ENCODE measurements at places on chromosomes 3 and 15.

GRCh38 chr3:45020534-45020933 lies 5.6 kb upstream of the CLEC3B start:
- DNase-seq = peak; percentile 18

DNA sequence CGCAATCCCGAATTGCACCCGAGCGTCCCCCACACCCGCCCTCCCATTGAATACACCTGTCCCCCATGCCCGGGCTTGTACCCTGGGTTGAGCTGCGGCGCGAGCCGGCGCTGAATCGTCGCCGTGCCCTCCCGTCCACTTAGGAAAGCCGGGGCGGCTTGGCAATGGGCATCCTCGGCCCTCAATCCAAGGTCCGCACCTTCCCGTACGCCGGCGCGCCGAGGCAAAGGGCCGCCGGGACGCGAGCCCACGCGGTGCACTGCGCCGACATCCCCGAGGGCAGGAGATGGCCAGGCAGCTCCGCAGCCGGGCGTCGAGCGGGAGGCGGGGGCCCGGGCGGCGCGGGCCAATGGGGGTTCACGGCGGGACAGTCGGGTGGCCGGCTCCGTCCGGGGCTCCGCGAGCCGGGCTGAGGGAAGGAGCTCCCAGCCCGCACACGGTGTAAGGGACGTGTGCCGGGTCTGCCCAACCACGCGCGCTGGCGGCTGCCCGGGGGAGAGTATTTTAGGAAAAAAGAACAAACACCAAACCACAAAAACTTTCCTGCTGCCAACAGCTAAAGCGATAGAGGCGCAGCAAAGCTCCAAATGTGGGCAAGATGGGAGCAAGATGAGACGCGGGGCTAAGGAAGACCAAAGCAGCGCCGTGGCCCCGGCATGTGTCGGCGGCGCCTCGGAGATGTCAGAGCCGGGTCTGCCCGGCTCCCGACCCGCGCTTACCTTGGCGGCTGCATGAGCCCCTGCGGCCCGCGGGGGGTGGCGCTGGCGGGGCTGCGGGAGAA lies 621 bp downstream of the RGMA start:
- DNase-seq = no peak

- no peak for DNase-seq
These were observed 73.3 kb downstream of the NSUN3 start for GRCh38 chr3:94136133-94136532.

GRCh38 chr15:70023769-70024491 lies 73.8 kb downstream of the TLE3 start:
- DNase-seq = no peak

DNA sequence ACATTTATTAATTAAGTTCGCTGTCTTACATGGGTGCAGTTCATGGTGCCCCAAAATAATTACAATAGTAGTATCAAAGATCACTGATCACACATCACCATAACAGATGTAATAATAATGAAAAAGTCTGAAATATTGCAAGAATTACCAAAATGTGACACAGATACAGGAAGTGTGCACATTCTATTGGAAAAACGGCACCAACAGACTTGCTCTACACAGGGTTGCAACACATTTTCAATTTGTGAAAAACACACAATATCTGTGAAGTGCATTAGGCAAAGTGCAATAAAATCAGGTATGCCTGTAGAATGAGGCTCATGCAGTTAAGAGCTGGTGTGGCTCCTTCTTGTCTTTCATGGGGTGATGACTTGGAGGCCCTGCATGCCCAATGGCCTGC lies 265.8 kb downstream of the RPLP1 start:
- no peak for DNase-seq

All from T-cell (primary cell).